Naive thymus-derived CD4-positive, alpha-beta T cell (primary cell): ENCODE measurements at places on chromosomes 2 and 18. TPM values are rescaled to one million over a fixed set of nuclear protein-coding genes. Genes with fewer than 3 reads are reported as not detected.

SIX3 gene
- not detected for total RNA-seq

- no peaks in the 10 kb centered on the region for H3K27me3 ChIP-seq
- no peak overlapping the region for H3K27ac ChIP-seq
- H3K36me3 ChIP-seq, result no peaks in the 10 kb centered on the region
- no peaks in the 10 kb centered on the region for H3K4me1 ChIP-seq
- H3K4me3 ChIP-seq, result no peak overlapping the region
Measured at GRCh38 chr2:108907822-108908712, 81.0 kb downstream of the EDAR start.

- no peak overlapping the region for H3K27ac ChIP-seq
- peaks cover 31% of the 10 kb centered on the region for H3K27me3 ChIP-seq
- peaks cover 24% of the 10 kb centered on the region for H3K4me1 ChIP-seq
- no peaks in the 10 kb centered on the region for H3K36me3 ChIP-seq
- no peak for DNase-seq
Measured at GRCh38 chr2:218860950-218861381, 1.4 kb downstream of the WNT6 start.

GREB1L gene
- not detected in 2 replicates for total RNA-seq

GRCh38 chr2:107589079-107589491 is 237.6 kb upstream of the RGPD4 start:
- no peaks in the 10 kb centered on the region for H3K27me3 ChIP-seq
- DNase-seq, result no peak
- no peak overlapping the region for H3K4me3 ChIP-seq
- no peak overlapping the region for H3K27ac ChIP-seq

GRCh38 chr2:18546567-18546966 is 13.9 kb downstream of the RDH14 start:
- no peaks in the 10 kb centered on the region for H3K27me3 ChIP-seq
- no peak overlapping the region for H3K4me3 ChIP-seq
- peaks cover 8% of the 10 kb centered on the region for H3K4me1 ChIP-seq
- DNase-seq, result no peak
- H3K36me3 ChIP-seq, result no peaks in the 10 kb centered on the region
- no peak overlapping the region for H3K27ac ChIP-seq

IL36G gene
- total RNA-seq, result not detected

DNA sequence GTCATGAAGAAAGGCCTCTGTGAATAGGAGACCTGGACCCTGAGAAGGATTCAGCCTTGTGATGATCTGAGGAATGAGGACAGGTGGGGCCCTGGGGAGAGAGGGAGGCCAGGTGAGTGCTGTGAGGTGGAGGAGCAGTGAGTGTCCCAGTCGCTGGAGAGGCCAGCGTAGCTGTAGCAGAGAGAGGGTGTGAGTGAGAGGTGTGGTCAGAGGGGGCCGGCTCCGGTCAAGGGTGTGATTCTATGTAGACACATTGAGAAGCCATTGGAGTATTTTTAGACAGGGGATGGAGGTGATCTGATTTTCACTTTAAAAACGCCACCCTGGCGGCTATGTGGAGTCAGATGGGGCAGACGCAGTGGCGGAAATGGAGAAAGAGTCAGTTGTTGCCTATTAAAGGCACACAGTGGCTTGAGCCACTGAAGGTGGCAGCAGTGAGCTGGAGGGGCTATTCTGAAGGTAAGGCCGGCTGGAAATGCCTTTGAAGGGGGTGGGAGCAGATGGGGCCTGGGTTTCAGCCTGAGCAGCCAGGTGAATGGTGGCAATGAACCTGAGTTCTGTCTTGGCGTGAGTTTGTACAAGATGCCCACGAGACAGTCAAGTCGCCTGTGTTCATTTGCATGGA is 55.6 kb downstream of the GREB1 start:
- no peaks in the 10 kb centered on the region for H3K4me1 ChIP-seq
- H3K27me3 ChIP-seq, result no peaks in the 10 kb centered on the region
- H3K36me3 ChIP-seq, result no peaks in the 10 kb centered on the region
- H3K4me3 ChIP-seq, result no peak overlapping the region
- no peak overlapping the region for H3K27ac ChIP-seq

HOXD12 gene
- total RNA-seq, result not detected

DNA sequence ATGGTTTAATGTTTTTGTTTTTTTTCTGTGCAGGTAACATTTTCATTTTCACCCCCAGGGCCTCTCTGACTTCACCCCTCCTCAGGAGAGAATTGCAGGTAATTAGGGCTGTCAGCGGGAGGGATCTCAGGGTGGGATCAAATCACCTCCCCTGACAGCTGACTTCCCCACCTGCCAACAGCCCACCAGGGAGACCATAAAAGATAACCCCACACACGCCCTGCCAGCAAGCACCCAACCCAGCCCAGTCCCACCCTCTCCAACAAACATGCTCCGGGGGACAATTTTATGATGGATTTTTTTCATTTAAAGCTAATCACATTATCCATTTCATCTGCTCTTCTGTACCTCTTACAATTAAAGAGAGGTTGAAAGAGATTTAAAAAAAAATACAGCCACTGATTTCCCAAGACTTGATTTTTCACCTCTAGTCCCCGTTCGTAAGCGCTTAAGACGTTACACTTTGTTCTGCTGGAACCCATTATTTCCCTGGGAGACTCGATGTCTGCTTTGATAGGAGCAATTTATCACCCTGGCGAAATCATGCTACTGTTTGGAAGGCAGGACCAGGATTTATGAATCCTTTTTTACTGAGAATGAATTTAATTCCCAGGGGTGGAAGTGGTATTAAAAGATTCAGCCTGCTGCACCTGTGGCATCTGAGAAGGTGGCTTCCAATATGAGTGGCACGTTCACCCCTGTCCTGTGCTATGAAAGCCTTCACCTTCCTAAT is 232.9 kb upstream of the ID2 start:
- H3K36me3 ChIP-seq, result no peaks in the 10 kb centered on the region
- no peak overlapping the region for H3K4me3 ChIP-seq
- DNase-seq, result no peak
- no peaks in the 10 kb centered on the region for H3K4me1 ChIP-seq
- no peaks in the 10 kb centered on the region for H3K27me3 ChIP-seq

- H3K27me3 ChIP-seq, result peaks cover 8% of the 10 kb centered on the region
- no peak for DNase-seq
- no peaks in the 10 kb centered on the region for H3K4me1 ChIP-seq
- no peak overlapping the region for H3K4me3 ChIP-seq
Measured at GRCh38 chr2:222677981-222678380, 6.5 kb downstream of the MOGAT1 start.

- DNase-seq, result no peak
- no peak overlapping the region for H3K4me3 ChIP-seq
Measured at GRCh38 chr2:169933124-169933711, 106.0 kb downstream of the UBR3 start.

SPC25 gene
- total RNA-seq, result 0.24 TPM

- H3K27ac ChIP-seq, result no peak overlapping the region
- no peak overlapping the region for H3K4me3 ChIP-seq
- H3K27me3 ChIP-seq, result no peaks in the 10 kb centered on the region
Measured at GRCh38 chr2:25081237-25081790, 39.4 kb downstream of the EFR3B start.

DNA sequence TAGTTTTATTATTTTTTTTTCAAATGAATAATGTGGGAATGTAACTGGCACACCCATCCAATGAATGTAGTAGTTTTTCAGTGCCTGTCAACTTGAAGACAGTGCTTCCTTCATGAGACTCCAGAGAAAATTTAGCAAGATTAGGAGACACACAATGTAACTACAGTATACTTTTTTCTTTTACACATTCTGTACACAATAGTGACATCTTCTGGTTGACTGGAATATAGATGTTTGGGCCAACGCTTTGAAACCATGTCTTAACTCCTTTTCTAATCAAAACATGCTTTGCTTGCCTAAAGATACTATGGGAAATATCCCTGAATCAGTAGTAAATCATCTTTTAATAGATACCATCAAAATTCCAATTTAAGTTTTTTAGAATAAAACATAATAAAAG is 229.5 kb upstream of the ZC3H15 start:
- no peak overlapping the region for H3K27ac ChIP-seq
- H3K4me3 ChIP-seq, result no peak overlapping the region
- DNase-seq, result no peak
- H3K27me3 ChIP-seq, result no peaks in the 10 kb centered on the region

GRCh38 chr2:1268034-1268433 is 145.2 kb upstream of the TPO start:
- no peaks in the 10 kb centered on the region for H3K36me3 ChIP-seq
- no peak overlapping the region for H3K4me3 ChIP-seq
- H3K27me3 ChIP-seq, result no peaks in the 10 kb centered on the region
- no peaks in the 10 kb centered on the region for H3K4me1 ChIP-seq
- H3K27ac ChIP-seq, result no peak overlapping the region

ALPI gene
- total RNA-seq, result not detected in 2 replicates

- no peak overlapping the region for H3K4me3 ChIP-seq
- no peak for DNase-seq
- no peaks in the 10 kb centered on the region for H3K4me1 ChIP-seq
- H3K36me3 ChIP-seq, result no peaks in the 10 kb centered on the region
- no peak overlapping the region for H3K27ac ChIP-seq
Measured at GRCh38 chr2:173298536-173299097, 56.1 kb upstream of the CDCA7 start.

DNA sequence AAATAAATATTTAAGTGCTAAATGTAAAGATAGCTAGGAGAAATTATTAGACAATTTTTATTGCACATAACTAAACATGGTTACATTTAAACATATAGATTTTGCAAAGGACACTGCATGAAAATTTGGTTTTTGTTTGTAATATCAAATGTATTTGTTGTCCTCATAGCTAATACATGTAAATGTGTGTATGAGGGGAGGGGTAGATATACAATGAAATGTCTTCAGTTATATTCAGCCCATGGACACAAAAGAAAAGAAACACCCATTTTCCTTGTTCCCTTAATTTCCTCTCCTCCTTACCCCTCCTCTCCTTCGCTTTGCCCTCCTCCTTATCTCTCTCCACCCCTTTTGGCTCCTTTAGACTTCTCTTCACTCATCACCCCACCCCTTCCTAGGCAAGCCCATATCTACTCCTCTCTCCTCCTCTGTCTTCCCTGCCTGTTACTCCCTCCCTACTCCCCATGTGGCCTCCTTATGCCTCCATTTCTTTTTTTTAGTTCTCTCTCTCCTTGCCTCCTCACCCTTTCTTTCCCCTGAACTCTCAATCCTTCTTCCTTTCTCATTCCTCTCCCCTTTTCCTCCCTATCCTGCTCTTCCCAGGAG is 1.4 kb downstream of the COL3A1 start:
- H3K27me3 ChIP-seq, result no peaks in the 10 kb centered on the region

- no peaks in the 10 kb centered on the region for H3K4me1 ChIP-seq
- no peak overlapping the region for H3K27ac ChIP-seq
- H3K27me3 ChIP-seq, result no peaks in the 10 kb centered on the region
- DNase-seq, result no peak
- H3K4me3 ChIP-seq, result no peak overlapping the region
Measured at GRCh38 chr18:21408681-21409080, 166.6 kb downstream of the GREB1L start.

GRCh38 chr2:141697035-141697434 is 433.8 kb downstream of the LRP1B start:
- no peak for DNase-seq
- no peaks in the 10 kb centered on the region for H3K4me1 ChIP-seq
- H3K36me3 ChIP-seq, result no peaks in the 10 kb centered on the region
- H3K4me3 ChIP-seq, result no peak overlapping the region
- no peak overlapping the region for H3K27ac ChIP-seq
